Ammon's horn (tissue), 1 donor: ENCODE measurements at places on chromosomes 2 and 18.

DNA sequence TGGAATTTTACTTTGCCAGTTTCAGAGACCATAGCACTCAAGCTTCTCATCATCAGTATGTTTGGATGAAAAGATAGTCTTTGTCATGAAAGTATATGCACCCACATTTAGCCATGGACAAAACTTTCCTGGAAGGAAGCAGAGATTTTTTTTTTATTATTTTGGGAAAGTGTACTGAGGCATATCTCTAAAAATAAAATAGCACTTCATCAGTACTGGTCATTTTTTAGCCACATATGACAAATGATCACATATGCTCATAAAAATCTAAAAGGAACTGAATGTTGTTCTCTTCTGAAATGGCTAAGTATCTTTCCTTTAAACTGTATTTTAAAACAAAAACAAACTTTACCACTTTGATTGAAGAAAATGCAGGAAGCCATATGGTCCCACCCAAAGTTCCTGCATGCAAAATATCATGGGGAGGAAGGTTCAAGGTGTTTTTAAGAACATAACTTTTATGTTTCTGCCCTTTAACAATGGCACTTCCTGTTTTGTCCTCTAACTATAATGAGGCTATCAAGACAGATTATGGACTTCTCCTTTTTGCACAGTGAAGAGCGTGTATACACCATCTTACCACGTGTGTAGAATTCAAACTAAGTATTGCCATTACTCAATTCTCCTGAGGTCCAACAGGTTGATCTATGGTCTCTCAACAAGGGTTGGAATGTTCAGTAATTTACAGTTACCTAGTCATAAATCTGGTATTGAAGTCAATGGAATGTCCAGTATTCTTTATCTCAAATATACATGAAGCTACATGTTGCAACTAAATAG is 77.1 kb upstream of the SLC39A10 start:
- DNase-seq: no peak

GRCh38 chr2:2788076-2788475 is 457.0 kb upstream of the MYT1L start:
- DNase-seq: no peak

- DNase-seq: no peak
Observed at GRCh38 chr2:237405006-237405559, 8.9 kb downstream of the COL6A3 start.

GRCh38 chr2:73904952-73905351 is 12.1 kb downstream of the ACTG2 start:
- no peak for DNase-seq

DNA sequence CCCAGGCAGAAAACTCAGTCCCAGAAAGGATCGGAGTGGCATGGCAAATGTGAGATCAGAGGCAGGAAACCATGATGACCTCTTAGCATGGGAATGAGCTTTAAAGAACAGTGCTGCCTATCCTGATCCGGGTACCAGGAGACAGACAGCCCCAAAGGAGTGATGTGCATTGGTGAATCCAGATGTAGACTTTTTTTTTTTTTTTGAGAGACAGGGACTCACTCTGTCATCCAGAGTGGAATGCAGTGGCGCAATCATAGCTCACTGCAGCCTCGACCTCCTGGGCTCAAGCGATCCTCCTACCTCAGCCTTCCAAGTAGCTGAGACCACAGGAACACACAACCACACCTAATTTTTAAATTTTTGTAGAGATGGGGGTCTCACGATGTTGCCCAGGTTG is 122.7 kb downstream of the VAPA start:
- no peak for DNase-seq

DNA sequence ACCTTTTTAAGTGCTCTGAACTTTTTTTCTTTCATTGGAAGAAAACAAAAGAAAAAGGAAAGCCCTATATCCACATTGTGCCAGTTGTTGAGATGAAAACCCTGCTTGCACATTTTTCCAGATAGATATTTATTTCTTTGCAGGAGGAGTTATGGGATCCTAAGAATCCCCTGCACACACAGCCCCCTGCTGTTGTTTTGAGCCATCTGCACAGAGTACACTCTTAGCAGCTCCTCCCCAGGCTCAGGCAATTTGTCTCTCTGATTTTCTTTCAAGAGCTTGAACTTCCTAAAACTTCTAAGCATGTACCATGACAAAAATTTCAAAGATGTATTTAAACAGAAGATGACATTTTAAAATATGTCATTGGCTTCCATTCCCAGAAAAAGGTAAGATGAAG is 436.9 kb downstream of the METTL4 start:
- DNase-seq: no peak

DNA sequence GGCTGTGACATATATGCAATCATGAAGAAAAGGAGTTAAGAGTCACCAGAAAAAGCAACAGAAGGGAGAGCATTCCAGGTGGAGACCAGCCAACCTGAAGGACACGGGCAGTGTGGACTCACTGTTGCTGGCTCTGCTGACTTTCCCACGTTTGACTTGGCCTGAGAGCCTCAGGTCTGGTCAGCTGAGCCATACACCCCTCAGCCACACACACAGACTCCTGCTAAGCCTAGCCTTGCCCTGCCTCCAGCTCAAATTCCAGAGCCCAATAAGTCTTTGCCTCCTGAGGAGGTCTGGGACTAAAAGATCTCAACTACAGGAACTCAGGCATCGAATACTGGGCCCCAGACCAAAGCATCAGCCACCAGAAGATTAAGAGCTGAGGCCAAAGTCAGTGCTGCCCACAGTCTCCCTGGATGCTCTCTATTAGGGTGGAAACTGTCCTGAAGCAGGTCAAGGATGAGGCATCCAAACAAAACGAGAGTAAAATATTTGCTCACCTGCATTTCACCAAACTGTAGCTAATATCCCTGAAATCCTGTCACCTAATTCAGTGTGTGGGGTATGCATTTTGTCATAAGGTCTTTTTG is 23.3 kb downstream of the CACNB4 start:
- DNase-seq: no peak

DNA sequence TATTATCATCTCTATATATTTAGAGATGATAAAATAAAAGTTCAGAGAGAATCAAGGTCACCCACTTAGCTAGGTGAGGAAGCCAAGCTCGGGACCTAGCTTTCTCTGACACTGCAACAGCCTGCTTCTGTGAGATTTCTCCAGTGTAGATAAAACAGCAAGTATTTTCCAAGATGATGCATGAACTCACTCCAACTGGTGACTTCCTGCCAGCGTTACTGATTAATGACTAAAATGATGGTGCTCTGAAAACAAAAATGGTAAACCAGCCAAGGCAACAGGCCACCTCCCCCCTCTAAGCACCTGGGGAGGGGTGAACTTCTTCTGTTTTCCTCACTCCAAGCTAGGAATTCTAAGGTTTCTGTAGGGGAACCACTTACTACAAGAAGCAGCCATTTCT is 510.2 kb upstream of the ID2 start:
- DNase-seq: no peak

DNA sequence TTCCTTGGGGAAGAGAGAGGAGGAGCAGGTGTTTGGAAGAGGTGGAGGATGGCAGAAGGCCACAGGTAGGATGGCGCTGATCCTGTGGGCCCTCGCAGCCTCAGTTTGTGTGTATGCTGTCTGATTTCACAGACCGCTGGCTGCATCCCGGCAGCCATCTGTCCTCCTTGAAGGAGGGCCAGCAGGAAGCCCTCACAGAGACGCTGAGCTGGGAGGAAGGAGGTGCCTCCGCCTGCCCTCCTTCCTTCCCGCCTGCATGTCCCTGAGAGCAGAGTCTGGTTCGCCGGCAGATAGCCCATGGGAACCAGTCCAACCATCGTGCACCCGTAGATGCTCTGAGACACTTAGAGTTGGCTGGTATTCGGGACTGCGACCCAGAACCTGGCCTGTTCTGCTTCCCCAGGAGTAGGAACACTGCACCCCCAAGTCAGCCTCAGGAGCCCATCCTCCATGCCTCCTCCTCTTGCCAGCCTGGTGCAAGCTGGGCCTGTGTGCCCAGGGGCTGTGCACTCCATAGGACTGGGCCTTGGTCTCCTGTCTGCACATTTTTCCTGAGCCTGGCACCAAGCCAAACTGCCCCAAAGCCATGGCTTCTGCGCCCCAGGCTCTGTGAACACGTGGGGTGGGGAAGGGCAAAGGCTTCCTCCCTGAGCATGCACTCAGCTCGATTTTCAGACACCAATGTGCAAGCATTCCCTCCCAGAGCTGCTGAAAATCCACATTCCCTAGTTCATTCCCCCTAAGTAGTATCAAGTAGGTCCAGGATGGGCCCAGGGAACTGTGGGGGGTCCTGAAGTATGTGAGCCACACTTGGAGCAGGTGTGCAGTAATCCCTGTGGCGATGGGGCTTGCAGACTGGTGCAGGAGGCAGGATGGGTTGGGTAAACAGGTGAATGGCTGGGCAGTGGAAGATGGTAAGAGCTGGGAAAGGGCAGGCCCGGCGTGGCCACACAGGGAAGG is 115.6 kb downstream of the SEPTIN10 start:
- DNase-seq: no peak

- DNase-seq: no peak
Observed at GRCh38 chr2:49598231-49598630, 443.9 kb upstream of the FSHR start.

GRCh38 chr2:60136913-60137312 is 416.5 kb downstream of the BCL11A start:
- DNase-seq: no peak

DNA sequence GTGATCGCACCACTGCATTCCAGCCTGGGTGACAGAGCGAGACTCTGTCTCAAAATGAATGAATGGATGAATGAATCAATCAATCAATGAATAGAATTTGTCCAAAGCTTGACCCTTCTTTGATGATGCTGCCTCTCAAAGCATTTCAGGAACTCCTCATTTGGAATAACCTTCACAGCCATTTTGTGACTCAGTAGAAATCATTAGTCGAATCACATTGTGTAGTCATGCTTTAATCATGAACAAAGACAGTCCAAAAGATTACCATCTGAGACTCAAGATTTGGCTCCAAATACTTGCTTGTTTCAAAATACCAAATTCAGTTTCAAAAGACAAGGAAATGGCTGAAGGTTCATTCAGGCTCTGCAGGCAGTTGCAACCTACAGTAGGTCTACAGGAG is 83.1 kb downstream of the VWA3B start:
- no peak for DNase-seq

DNA sequence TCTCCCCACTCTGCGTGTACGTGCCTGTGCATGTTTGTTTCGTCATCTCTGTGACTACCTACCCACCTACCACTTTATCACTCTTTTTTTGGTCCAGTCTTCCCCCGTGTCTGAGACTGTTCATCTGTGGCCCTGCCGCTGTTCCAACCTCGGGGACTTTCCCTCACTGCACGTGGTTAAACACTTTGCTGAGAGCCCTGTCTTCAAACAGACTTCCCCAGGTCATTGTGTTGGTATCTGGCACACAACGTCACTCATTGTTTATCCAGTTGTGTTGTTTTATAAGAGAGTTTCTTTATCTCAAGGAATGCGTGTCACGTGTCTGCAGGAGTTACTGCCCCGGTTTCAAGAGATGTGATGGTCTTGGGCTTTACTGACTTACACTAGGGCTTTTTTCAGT is 262.0 kb upstream of the RASGRP3 start:
- no peak for DNase-seq

- DNase-seq: peak; percentile 76
Observed at GRCh38 chr18:9803698-9804516, 81.9 kb upstream of the TXNDC2 start.

DNA sequence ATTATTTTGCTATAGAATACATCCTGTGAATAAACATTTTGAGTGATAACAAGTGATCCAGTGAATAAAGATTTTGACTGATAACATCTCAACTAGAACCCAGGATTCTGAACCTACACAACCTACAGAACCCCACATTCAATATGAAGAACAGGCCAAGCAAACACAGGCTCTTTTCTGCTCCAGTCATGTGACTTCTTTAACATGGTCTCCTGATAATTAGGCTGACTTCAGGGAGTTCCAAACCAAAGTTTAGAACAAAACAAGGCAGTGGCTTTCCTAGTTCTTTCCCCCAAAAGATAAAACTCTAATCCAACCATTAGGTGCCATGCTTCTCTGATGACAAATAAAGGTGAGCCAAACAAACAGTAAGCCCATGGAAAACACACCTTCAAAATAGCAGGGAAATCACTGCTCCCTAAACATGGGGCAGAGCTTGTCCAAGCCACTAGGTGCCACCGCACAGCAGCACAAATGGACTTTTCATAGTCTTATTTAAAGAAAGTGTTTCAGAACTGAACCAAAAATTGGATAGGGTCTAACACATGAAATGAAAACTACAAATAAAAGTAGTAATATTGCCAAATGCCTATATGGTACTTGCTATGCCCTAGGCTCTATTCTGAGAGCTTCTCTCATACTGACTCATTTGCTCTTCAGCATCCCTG is 95.3 kb downstream of the EVA1A start:
- no peak for DNase-seq

GRCh38 chr2:113248997-113249770 is 29.5 kb downstream of the PAX8 start:
- DNase-seq: peak; percentile 84

DNA sequence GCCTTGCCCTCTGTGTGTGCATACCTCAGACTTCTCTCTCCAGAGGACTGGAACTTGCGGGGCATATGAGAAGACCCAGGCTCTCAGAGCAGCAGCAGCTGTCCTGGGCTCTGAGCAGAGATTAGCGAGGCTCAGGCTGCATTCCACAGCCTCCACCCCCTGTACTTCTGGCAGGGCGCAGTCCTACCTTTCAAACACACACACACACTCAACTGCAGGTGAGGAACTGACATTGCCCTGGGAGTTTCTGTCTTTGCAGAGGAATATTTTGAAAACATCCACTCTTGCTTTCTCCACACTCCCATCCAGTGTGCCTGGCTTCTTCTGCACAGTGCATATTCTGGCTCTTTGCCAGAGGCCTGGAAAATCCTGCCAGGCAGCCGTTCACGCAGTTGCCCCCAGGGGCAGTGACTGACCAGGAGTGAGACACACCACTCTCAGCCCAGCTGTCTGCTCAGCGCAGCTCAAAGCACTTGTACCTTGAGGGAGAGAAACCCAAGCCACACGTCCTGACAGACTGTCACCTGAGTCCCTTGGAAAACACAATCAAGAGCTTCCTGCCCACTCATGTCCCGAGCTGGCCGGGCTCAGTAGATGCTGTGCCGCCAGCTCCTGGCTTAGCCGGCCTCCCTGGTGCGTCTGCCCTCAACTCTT is 460.8 kb downstream of the RNF144A start:
- DNase-seq: no peak

DNA sequence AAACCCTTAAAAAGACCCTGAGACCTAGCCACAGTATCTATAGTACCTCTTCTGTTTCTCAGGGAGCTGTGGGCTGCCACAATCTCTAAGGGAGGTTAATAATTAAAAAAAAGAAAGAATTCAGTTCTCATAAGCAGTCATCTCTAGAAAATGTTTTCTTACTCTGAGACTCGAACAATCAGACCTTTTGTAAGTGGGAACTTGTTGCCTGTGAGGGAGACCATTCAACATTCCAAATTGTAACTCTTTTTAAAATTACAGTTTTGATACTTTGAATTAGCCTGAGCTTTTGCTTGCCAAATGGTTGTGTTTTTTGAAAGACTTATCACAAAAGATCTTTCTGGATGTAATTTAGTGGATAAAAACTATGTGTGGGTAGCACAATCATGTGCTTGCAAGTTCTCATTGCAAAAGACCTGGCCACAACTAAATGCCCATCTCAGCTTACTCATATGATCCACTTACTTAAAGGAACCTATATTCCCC is 33.3 kb downstream of the IL1R2 start:
- DNase-seq: no peak

- no peak for DNase-seq
Observed at GRCh38 chr2:24617424-24617823, 126.4 kb downstream of the NCOA1 start.

- no peak for DNase-seq
Observed at GRCh38 chr18:45213040-45213333, 402.3 kb upstream of the SLC14A2 start.

GRCh38 chr18:72128649-72129048 is 415.5 kb downstream of the CBLN2 start:
- DNase-seq: no peak
